Stimulated activated CD4-positive, alpha-beta T cell treated with anti-CD3 and anti-CD28 coated beads, TNF-alpha, amount 100 ng/mL, for 4 hours (primary cell): ENCODE measurements at places on chromosomes 1 and 21.

DNA sequence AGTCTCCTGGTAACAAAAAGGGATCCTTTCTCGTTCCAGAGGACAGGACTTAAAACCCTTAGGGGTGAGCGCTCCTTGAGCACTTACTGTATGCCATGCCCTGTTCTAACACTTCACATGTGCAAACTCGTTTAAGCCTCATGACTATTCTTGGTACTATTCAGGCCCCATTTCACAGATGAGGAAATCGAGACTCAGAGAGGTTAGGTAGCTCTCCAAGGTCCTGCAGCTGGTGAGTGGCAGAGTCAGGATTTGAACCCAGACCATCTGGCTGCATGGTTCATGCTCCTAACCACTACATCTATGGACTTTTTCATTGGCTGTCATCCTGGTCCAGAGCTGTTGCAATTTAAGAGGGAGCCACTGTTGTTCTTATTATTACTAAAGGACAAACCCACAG is 46.7 kb upstream of the WNT4 start:
- no peak for DNase-seq

DNA sequence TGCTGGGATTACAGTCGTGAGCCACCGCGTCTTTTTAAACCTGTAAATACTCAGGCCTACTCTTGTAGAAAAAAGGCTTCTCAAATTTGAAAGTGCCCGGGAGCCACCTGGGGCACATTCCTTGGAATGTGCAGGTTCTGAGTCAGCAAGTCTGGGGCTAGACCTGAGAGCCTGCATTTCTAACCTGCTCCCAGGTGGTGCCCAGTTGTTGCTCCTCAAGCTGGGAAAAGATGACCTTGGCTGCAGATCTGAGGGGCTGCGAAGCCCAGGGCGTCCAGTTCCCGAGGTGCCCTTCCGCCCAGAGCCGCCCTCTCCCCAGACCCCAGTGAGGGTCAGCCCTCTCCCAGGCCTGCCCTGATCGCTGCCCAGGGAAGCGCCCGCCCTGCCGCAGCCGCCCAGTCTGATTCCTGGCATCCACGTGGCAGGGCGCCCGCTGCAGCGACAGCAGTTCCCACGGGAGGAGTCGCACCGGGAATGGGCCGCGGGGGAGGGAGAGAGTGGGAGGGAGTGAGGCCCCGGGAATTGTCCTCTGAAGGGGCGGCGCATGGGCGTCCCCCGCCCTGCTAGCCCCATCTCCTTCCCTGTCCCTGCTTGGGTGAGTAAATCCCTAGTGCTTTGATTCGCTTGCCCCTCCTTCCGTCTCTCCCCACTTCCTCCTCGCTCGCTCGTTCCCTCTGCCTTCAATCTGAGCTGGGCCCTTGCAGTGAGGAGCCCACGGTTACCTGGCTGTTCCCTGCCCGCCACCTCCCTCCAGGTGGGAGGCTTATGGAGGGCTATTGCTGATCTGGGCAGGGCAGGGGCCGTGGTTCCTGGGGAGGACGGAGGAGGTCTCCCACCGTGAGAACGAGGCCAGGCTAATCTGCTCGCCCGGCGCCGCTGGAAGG is 18.8 kb upstream of the TENT5B start:
- DNase-seq = no peak

DNA sequence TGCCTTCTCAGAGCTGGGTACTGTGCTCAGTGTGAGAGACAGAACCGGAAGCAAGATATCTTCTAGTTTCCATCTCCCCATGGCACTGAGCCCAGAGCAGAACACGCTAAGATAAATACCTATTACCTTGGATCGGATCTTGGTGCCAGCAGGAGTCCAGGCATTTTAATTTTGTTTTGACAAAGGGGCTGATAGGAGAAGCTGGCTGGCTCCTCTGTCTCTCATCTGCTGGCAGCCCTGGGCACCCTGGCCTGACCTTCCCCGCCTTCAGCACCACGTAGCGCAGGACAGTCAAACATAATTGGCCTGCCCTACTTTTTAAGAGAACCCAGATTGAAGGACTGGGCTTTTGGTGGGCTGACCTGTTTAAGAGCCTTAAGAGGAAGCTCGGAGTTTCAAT is 160.7 kb upstream of the KLHDC7A start:
- no peak for DNase-seq

DNA sequence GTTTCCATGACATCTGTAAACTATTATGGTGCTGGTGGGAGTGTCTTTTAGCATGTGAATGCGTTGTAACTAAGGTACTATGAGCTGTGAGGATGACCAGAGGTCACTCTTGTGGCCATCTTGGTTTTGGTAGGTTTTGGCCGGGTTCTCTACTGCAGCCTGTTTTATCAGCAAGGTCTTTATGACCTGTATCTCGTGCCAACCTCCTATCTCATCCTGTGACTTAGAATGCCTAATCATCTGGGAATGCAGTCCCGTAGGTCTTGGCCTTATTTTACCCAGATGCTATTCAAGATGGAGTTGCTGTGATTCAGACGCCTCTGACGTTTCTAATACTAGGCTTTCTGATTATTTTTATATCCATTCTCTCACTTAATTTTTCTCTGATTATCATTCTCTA is 9.4 kb downstream of the NCAM2 start:
- DNase-seq = no peak

DNA sequence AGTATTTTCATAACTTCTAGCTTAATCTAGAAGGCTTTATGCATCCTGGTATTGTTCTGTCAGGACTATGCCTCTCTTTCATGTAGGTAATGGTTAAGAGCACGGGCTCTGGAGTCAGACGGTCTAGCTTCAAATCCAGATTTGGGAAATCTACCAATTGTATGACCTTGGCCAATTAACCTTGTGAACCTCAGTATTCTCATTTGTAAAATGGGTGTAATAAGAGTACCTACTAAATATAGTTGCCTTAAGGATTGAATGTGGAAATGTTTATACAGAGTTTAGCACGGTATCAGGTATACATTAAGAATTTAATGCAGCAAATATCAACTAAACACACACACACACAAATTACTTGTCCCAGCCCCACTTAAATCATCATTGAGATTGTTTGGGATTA is 97.3 kb upstream of the RAB3GAP2 start:
- DNase-seq = no peak

DNA sequence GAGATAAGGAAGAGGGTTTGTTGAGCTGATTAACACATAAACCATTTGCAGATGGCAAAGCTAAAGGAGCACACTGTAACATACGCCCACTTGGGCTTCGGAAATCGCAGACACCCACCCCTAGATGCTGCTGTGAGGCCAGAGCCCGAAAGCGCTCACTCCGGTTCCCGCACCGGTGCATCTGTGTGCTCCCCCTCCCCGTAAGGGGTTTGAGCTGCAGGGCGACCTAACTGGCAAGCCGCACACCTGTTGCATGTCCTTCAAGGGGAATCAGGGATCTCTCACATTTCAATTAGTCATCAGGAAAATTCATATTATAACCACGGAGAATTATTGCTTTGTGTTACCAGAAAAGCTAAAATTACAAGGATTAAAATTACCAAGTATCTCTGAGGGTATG is 1.4 kb upstream of the CFH start:
- no peak for DNase-seq

DNA sequence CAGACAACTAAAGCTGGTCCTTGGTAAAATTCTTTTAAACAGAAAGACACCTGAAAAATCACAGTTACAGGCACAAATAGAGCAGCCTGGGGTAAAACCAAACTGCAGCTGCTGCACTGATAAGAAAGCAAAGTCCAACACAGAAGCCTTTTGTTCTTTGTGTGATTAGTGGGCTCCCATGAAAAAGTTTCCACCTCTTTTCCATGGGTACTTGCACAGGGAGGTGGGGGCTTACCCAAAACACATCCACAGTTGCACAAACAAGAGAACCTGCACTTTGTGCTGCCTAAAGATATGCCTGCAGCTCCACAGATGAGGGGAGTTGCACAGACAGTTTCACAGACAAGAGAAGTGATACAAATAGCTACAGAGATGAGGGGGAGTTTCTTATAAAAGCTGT is 106.7 kb upstream of the SLC5A9 start:
- DNase-seq = no peak

DNA sequence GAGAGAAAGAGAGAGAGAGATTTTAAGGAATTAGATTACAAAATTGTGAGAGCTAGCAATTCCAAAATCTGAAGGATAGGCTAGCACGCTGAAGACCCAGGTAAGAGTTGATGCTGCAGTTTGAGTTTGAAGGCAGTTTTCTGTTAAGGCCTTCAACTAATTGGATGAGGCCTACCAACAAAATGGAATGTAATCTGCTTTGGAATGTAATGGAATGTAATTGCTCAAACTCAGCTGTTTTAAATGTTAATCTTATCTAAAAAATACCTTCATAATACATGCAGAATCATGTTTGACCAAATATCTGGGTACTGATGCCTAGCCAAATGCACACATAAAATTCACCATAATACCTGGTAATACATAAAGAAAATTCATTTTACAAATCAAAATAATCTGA is 976.1 kb downstream of the LTN1 start:
- no peak for DNase-seq

DNA sequence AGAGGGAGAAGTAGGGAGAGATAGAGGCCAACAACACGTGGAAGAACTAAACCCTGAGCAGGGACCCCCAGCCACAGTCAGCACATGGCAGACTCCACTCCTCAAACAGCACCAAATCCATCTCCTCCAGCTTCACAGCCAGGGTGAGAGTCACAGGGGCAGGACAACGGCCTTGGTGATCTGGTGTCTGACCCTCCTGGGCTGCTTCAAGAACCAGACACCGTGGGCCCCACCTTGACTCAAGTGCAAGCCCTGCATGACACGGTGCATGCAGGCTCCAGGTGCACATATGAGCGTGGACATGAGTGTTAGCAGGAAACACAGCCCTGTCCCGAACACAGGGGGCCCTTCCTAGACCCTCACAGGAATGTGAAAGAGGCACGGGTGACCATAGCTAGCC is 21.9 kb downstream of the S100A7 start:
- no peak for DNase-seq

DNA sequence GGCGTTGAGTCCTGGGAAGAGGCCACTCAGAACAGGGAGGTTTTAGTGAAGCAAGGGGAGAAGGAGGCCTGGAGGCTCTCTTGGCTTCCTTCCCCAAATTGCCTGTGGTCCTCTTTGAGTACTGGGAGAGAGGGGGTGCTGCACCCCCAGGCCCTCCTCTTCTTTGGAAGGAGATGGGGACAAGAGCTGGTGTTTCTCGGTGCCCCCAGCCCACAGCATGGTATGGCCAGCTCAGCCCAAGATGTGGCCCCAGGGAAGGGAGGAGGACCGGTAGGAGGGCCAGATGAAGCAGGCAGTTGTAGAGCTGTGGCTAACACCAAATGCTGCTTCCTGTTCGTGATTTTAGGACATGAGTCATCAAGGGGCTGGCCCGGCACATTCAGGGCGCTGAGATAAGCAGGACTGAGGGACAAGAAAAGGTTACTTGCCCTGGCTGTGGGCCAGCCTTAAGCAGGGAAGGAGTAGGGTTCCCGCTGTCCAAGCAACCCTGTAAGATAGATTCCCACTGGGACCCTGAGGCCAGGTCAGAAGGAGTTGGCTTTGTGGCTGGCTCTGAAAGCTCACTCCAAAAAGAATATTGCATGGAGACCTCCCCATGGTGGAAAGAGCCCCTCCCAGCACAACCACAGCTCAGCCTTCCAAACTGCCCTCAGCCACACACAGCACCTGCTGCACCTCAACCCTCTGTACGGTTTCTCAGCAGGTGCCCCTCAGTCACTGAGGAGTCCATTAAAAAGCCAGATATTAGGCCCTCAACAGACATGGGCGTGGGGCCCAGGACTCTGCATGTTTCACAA is 4.9 kb upstream of the TNFRSF1B start:
- no peak for DNase-seq

GRCh38 chr1:248714248-248714647 is 11.7 kb upstream of the OR14I1 start:
- no peak for DNase-seq

GRCh38 chr1:234562334-234562733 is 47.6 kb downstream of the IRF2BP2 start:
- no peak for DNase-seq
